ENCODE measurements at places on chromosomes 1 and 21. TPM values are rescaled to one million over a fixed set of nuclear protein-coding genes. Genes with fewer than 3 reads are reported as not detected.

GRCh38 chr21:42225571-42226155, 6.7 kb downstream of the ABCG1 start:
- no peak overlapping the region for H3K27ac ChIP-seq
- peaks cover 23% of the 10 kb centered on the region for H3K4me1 ChIP-seq

DNA sequence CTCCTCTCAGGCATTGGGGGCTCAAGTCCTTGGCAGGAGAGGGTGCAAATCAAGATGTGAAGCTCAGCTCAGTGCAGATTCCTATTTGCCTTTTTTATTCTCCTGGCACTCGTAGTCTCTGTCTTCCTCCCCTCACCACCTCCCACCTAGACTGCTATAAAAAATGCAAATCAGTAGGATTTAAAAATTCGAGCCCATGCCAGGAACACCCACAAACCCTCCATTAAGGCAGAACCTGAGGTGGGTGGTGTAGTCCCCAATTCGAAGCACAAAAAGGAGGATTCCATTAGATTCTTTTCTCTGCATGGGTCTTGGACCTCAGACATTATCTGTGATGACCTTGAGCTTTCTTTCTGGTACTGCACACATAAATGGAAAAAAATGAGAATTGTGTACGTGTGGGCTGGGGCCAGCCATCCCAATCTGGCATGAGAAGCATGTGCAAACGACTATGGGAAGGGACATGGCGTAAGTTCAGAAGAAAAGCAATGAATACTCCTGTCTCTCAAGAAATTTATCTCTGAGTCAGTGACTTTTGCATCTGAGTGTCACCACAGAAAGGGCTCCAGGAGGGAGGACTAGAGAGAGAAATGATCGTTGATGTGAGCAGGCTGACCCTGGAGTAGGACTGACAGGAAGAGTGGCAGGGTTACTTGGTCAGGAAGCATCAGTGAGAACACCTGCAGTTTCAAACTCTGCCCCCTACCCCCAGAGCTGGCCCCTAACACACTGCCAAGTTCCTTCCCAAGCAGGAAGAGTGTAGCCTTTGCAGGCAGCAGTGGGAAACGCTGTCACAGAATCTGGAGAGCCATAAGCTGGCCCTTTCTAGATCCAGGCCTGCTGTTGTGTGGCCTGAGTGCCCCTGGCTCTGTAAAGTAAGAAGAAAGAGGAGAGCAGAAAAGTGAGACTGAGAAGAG, 1.7 kb downstream of the INKA2 start:
- peaks cover 37% of the 10 kb centered on the region for H3K4me1 ChIP-seq
- peak overlapping the region; percentile 65 for H3K4me3 ChIP-seq
- no peaks in the 10 kb centered on the region for H3K27me3 ChIP-seq
- peak overlapping the region; percentile 38 for H3K27ac ChIP-seq
- DNase-seq, result no peak

DNA sequence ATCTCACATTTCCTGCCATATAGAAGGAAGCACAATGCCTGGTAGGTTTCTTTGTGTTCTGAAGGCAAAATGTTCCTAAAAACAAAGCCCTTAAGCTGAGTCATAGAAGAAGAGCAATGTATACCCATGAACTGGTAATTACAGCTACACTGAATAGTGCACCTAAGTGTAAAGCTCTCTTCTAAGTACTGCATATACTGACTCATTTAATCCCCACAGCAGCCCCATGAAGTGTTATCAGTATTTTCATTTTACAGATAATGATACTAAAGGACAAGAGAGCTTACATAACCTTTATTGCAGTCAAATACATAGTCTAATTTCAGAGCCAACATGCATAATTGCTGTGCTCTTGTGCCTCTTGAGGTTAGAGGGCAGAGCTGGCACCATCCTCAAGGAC, 239.9 kb downstream of the DPYD start:
- H3K4me3 ChIP-seq, result no peak overlapping the region
- DNase-seq, result peak; percentile 5
- H3K36me3 ChIP-seq, result no peaks in the 10 kb centered on the region
- no peak overlapping the region for H3K27ac ChIP-seq
- H3K27me3 ChIP-seq, result no peaks in the 10 kb centered on the region

DNA sequence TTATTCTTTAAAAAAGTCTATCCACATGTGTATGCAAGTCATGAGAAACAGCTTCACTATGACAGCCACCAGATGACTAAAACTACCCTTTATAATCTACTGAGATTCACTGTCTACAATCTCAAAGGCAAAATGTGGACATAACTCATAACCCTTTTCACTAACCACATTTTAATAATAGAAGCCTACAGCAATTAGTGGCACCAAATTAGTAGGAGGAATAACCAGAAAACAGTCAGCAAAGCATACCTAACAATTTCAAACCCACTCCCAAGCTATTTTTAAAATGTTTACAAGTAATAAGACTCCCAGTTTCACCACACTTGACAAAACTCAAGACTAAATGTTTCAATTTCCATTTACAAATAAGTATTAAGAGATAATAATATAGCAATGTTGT, 442.9 kb downstream of the PTPRC start:
- no peaks in the 10 kb centered on the region for H3K27me3 ChIP-seq
- H3K27ac ChIP-seq, result no peak overlapping the region
- peaks cover 6% of the 10 kb centered on the region for H3K4me1 ChIP-seq
- no peak overlapping the region for H3K4me3 ChIP-seq

GRCh38 chr1:97451046-97451826, 469.6 kb downstream of the DPYD start:
- H3K4me3 ChIP-seq, result no peak overlapping the region
- no peak overlapping the region for H3K27ac ChIP-seq
- no peaks in the 10 kb centered on the region for H3K27me3 ChIP-seq
- no peaks in the 10 kb centered on the region for H3K36me3 ChIP-seq

DNA sequence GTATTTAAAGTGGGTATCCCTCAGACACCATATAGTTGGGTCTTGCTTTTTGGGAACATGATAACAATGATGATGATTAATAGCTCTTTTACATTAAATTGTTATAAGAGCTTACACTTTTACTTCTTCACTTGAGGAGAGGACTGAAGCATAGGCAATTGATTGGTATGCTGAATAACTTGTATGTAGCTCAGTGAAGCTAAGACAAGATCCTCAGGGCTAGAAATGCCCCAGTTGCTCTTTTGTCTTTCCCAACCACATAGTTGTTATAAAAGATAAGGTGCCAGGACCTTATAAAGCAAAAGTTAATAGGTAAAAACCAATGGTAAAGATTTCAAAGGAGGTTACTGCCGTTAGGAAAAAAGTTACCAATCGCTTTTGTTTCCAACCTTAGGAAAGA, 123.4 kb downstream of the KCNK1 start:
- no peak overlapping the region for H3K27ac ChIP-seq
- no peak overlapping the region for H3K4me3 ChIP-seq
- no peak for DNase-seq
- H3K4me1 ChIP-seq, result no peaks in the 10 kb centered on the region
- no peaks in the 10 kb centered on the region for H3K36me3 ChIP-seq

GRCh38 chr21:34670220-34670961, 1.6 kb downstream of the CLIC6 start:
- H3K4me1 ChIP-seq, result peaks cover 8% of the 10 kb centered on the region
- peak overlapping the region; percentile 17 for H3K4me3 ChIP-seq
- H3K27me3 ChIP-seq, result peaks cover 85% of the 10 kb centered on the region
- DNase-seq, result no peak

DNA sequence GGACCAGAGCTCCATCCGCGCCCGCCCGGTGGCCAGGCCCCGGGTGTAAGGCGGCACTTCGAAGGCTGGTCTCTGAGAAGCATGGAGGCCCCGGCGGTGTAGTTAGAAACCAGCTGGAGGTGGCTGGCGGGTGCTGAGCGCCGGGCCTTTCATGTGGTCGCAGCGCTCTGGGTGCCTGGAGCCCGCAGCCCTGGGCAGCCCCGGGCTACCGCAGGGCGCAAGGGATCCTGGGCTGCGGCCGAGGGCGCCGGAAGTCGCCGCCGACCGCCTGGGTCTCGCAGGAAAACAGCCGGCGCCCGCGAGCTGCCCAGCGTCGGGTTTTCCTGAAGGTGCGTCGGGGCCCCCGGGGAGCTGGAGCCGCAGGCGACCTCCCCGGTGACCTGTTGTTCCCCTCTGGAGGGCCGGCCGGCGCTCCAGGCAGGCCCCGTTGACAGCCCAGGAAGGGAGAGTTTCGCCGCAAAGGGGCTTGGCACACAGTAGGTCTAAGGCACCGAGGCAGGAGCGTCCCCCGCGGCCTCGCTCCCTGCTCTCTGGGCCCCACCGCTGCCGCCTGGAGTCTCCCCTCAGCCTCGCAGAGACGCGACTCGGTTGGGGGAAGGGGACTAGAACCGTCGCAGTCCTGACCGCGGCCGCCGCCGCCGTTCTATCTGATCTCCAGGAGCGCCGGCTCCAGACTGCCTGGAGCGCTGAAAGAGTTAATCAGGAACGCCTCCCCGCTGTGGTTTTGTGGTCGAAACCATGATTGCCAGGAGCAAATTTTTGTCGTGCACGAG, 2.7 kb downstream of the GRHL3 start:
- peak; percentile 76 for DNase-seq
- peaks cover 74% of the 10 kb centered on the region for H3K27me3 ChIP-seq
- H3K4me3 ChIP-seq, result peak overlapping the region; percentile 31

- no peak for DNase-seq
- peaks cover 8% of the 10 kb centered on the region for H3K27me3 ChIP-seq
- peaks cover 2% of the 10 kb centered on the region for H3K4me1 ChIP-seq
- no peak overlapping the region for H3K4me3 ChIP-seq
- no peaks in the 10 kb centered on the region for H3K36me3 ChIP-seq
Measured at GRCh38 chr1:44701141-44701573, 26.6 kb downstream of the ARMH1 start.

- no peak overlapping the region for H3K27ac ChIP-seq
- no peak overlapping the region for H3K4me3 ChIP-seq
- H3K4me1 ChIP-seq, result no peaks in the 10 kb centered on the region
- DNase-seq, result no peak
- peaks cover 2% of the 10 kb centered on the region for H3K27me3 ChIP-seq
Measured at GRCh38 chr1:112027696-112028095, 38.2 kb upstream of the KCND3 start.

DNA sequence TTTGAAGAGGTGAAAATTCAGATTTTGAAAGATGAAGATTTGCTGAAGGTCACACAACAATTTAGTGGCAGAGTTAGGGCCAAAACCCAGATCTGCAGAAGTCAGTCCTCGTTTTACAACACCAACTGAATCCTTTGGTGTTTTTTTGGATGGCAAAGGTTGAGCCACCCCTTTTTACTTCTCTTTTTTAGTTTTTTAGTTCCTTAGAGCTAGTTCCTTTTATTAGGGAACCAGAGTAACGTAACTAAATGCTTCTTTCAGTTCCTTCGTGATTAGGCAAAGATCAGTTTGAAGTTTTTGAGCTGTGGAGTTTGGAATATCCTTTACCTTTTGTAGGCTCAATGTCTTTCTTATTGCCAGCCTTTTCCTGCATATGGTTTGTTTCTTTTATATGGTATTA, 67.9 kb upstream of the ARID1A start:
- DNase-seq, result no peak
- no peak overlapping the region for H3K4me3 ChIP-seq
- no peak overlapping the region for H3K27ac ChIP-seq
- no peaks in the 10 kb centered on the region for H3K4me1 ChIP-seq
- no peaks in the 10 kb centered on the region for H3K36me3 ChIP-seq
- no peaks in the 10 kb centered on the region for H3K27me3 ChIP-seq

GRCh38 chr1:57727121-57727520, 303.3 kb upstream of the DAB1 start:
- H3K27ac ChIP-seq, result no peak overlapping the region
- H3K27me3 ChIP-seq, result no peaks in the 10 kb centered on the region
- no peaks in the 10 kb centered on the region for H3K36me3 ChIP-seq
- no peak for DNase-seq
- H3K4me3 ChIP-seq, result no peak overlapping the region
- no peaks in the 10 kb centered on the region for H3K4me1 ChIP-seq

DNA sequence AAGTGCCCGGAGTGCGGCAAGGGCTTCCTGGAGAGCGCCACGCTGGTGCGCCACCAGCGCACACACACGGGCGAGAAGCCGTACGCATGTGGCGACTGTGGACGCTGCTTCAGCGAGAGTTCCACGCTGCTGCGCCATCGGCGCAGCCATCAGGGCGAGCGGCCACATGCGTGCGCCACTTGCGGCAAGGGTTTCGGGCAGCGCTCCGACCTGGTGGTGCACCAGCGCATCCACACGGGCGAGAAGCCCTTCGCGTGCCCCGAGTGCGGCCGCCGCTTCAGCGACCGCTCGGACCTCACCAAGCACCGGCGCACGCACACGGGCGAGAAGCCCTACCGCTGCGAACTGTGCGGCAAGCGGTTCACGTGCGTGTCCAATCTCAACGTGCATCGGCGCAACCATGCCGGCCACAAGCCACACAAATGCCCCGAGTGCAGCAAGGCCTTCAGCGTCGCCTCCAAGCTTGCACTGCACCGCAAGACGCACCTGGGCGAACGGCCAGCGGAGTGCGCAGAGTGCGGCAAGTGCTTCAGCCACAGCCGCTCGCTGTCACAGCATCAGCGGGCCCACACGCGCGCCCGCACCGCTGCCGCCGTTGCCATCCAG, 10.0 kb downstream of the ZNF672 start:
- no peaks in the 10 kb centered on the region for H3K27me3 ChIP-seq
- H3K4me1 ChIP-seq, result no peaks in the 10 kb centered on the region
- no peak overlapping the region for H3K4me3 ChIP-seq
- no peak overlapping the region for H3K27ac ChIP-seq
- DNase-seq, result no peak
- H3K36me3 ChIP-seq, result peaks cover 57% of the 10 kb centered on the region

GRCh38 chr1:35288761-35289160, 20.3 kb downstream of the ZMYM4 start:
- H3K27ac ChIP-seq, result no peak overlapping the region
- no peaks in the 10 kb centered on the region for H3K27me3 ChIP-seq
- H3K36me3 ChIP-seq, result peaks cover 17% of the 10 kb centered on the region
- DNase-seq, result peak; percentile 51
- H3K4me1 ChIP-seq, result peaks cover 7% of the 10 kb centered on the region

GRCh38 chr1:107138166-107138565, 2.7 kb upstream of the NTNG1 start:
- no peak overlapping the region for H3K27ac ChIP-seq
- peaks cover 5% of the 10 kb centered on the region for H3K27me3 ChIP-seq
- no peaks in the 10 kb centered on the region for H3K36me3 ChIP-seq
- no peak for DNase-seq
- no peak overlapping the region for H3K4me3 ChIP-seq
- H3K4me1 ChIP-seq, result no peaks in the 10 kb centered on the region

- H3K4me1 ChIP-seq, result peaks cover 20% of the 10 kb centered on the region
- H3K36me3 ChIP-seq, result no peaks in the 10 kb centered on the region
- H3K4me3 ChIP-seq, result no peak overlapping the region
- peak; percentile 54 for DNase-seq
Measured at GRCh38 chr1:24725209-24725651, 20.0 kb upstream of the CLIC4 start.

GRCh38 chr1:33339413-33339812, 18.5 kb upstream of the A3GALT2 start:
- no peak for DNase-seq
- H3K36me3 ChIP-seq, result peaks cover 26% of the 10 kb centered on the region
- H3K27ac ChIP-seq, result peak overlapping the region; percentile 84
- no peak overlapping the region for H3K4me3 ChIP-seq

GRCh38 chr1:30402031-30402430, 321.4 kb downstream of the MATN1 start:
- no peaks in the 10 kb centered on the region for H3K36me3 ChIP-seq
- H3K4me1 ChIP-seq, result no peaks in the 10 kb centered on the region

- no peak overlapping the region for H3K4me3 ChIP-seq
- no peak overlapping the region for H3K27ac ChIP-seq
- H3K36me3 ChIP-seq, result peaks cover 68% of the 10 kb centered on the region
- H3K4me1 ChIP-seq, result no peaks in the 10 kb centered on the region
- no peak for DNase-seq
Measured at GRCh38 chr21:46245213-46245915, 16.8 kb upstream of the LSS start.

HES2 gene
- polyA plus RNA-seq, result not detected

GUCA2B gene
- polyA plus RNA-seq, result not detected

SPRR1B gene
- not detected for polyA plus RNA-seq

SPRR2D gene
- not detected for polyA plus RNA-seq

ATP1A4 gene
- not detected for polyA plus RNA-seq

IGSF3 gene
- polyA plus RNA-seq, result 0.03 TPM

CD52 gene
- polyA plus RNA-seq, result 1.6 TPM
